ENCODE measurements at places on chromosomes 1 and 21. TPM values are rescaled to one million over a fixed set of nuclear protein-coding genes. Genes with fewer than 3 reads are reported as not detected.

- H3K4me3 ChIP-seq = no peak overlapping the region
- no peak for DNase-seq
- no peaks in the 10 kb centered on the region for H3K36me3 ChIP-seq
- H3K27me3 ChIP-seq = no peaks in the 10 kb centered on the region
These were observed 269.7 kb downstream of the LMO4 start for GRCh38 chr1:87598429-87598828.

- no peak overlapping the region for H3K4me3 ChIP-seq
- no peak for DNase-seq
- H3K27ac ChIP-seq = no peak overlapping the region
- no peaks in the 10 kb centered on the region for H3K36me3 ChIP-seq
- peaks cover 12% of the 10 kb centered on the region for H3K27me3 ChIP-seq
- no peaks in the 10 kb centered on the region for H3K4me1 ChIP-seq
These were observed 1.4 kb downstream of the LRRN2 start for GRCh38 chr1:204684206-204684570.

GRCh38 chr21:45768740-45769048, 125.2 kb downstream of the PCBP3 start:
- H3K4me3 ChIP-seq = no peak overlapping the region
- H3K27me3 ChIP-seq = no peaks in the 10 kb centered on the region
- H3K4me1 ChIP-seq = peaks cover 21% of the 10 kb centered on the region
- no peak for DNase-seq
- no peak overlapping the region for H3K27ac ChIP-seq
- no peaks in the 10 kb centered on the region for H3K36me3 ChIP-seq

DNA sequence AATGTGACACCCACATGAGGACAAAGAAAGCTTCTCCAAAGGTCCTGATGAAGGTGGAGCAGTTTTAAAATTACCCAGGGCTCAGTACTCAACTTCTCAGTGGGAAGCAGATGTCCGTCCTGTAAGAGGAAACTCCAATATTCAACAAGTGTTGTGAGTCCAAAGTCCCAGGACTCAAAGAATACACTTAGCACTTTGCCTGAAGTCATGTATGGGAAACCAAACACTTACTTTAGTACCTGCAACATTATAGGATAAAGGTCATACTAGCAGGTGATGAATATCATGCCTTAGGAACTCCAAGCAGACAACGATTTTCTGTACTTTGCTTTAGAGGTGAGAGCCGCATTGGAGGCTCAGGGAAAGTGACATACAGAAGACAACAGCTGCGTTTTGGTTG, 37.2 kb upstream of the ST6GALNAC3 start:
- no peaks in the 10 kb centered on the region for H3K4me1 ChIP-seq
- no peak for DNase-seq
- no peak overlapping the region for H3K27ac ChIP-seq
- H3K27me3 ChIP-seq = no peaks in the 10 kb centered on the region

DNA sequence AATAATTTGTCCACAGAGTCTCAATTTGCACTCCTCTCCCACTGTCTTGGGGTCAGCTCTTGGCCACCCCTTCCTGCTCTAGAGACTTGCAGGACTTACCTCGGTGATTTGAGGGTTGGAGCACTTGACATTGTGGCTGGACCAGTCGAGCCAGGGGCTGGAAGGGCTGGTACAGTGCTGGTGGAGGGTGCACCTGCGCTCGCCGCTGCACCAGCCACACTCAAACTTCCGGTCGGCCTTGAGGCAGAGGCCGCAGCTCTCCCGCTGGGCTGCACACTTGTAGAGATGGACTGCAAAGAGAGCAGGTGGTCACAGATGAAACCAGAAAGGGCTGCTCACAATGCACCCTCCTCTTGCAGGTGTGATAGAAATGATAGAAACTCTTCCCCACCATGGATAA, 165.0 kb downstream of the PLXNA2 start:
- H3K36me3 ChIP-seq = no peaks in the 10 kb centered on the region
- no peak for DNase-seq
- no peak overlapping the region for H3K4me3 ChIP-seq
- H3K4me1 ChIP-seq = no peaks in the 10 kb centered on the region

GRCh38 chr1:70196333-70196732, 9.0 kb downstream of the LRRC40 start:
- DNase-seq = no peak
- no peak overlapping the region for H3K4me3 ChIP-seq
- no peaks in the 10 kb centered on the region for H3K4me1 ChIP-seq
- H3K27me3 ChIP-seq = no peaks in the 10 kb centered on the region
- H3K36me3 ChIP-seq = no peaks in the 10 kb centered on the region

- H3K27ac ChIP-seq = no peak overlapping the region
- peaks cover 31% of the 10 kb centered on the region for H3K4me1 ChIP-seq
- H3K4me3 ChIP-seq = no peak overlapping the region
- no peaks in the 10 kb centered on the region for H3K27me3 ChIP-seq
These were observed 11.8 kb upstream of the KIAA0040 start for GRCh38 chr1:175204330-175204729.

GRCh38 chr1:148374101-148374500, 109.0 kb downstream of the PPIAL4G start:
- H3K36me3 ChIP-seq = no peaks in the 10 kb centered on the region
- H3K4me3 ChIP-seq = no peak overlapping the region

DNA sequence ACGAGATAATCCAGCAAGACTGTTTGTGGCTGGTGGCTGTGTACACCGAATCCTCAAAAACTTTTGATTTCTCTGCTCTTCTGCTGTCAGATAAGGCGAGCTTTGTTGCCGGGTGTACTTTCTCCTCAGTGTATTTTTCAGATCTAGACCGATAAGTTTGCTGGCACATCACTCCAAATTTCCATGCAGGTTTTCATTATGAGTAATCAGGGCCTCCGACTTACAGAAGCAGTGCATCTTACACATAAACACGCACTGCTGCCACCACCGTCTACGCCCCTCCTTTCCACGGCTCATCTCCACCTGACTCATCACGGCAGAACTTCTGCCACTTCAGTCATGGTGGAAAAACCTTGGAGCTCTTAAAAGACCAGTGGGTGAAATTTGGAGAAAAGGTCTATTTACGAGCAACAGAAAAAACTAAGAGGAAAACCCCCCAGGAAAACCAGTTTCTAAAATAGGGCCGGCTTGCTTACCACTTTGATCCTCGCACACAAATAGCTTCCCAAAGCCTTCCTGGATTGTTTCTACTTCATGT, 7.7 kb downstream of the ZBTB21 start:
- no peaks in the 10 kb centered on the region for H3K36me3 ChIP-seq
- no peak overlapping the region for H3K27ac ChIP-seq
- H3K4me1 ChIP-seq = peaks cover 30% of the 10 kb centered on the region
- H3K4me3 ChIP-seq = no peak overlapping the region
- H3K27me3 ChIP-seq = no peaks in the 10 kb centered on the region

GRCh38 chr1:212609701-212610574, 1.4 kb downstream of the ATF3 start:
- no peaks in the 10 kb centered on the region for H3K36me3 ChIP-seq
- peaks cover 26% of the 10 kb centered on the region for H3K27me3 ChIP-seq
- peaks cover 29% of the 10 kb centered on the region for H3K4me1 ChIP-seq
- DNase-seq = no peak
- no peak overlapping the region for H3K4me3 ChIP-seq
- no peak overlapping the region for H3K27ac ChIP-seq

DNA sequence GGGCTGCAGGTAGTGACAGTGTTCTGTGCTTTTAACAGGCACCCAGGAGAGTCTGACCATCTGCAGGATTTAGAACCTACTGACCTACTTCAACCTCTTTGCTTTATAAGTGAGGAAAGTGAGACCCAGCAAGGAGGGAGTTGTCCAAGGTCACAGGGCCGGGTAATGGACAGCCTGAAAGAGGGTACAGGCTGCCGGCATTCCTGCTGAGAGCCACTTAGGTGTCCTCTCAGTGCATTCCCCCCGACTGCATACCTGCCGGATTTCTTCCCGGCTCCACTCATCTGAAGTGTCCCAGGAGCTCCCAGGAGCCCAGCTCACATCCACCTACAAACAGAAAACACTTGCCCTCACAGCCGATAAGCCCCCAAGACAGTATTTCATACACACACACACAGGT, 13.9 kb downstream of the PHLDA3 start:
- DNase-seq = no peak
- H3K4me1 ChIP-seq = no peaks in the 10 kb centered on the region
- H3K36me3 ChIP-seq = no peaks in the 10 kb centered on the region
- no peak overlapping the region for H3K27ac ChIP-seq

- no peak overlapping the region for H3K27ac ChIP-seq
- no peaks in the 10 kb centered on the region for H3K4me1 ChIP-seq
These were observed 21.1 kb downstream of the TTC13 start for GRCh38 chr1:230957580-230957989.

- no peaks in the 10 kb centered on the region for H3K27me3 ChIP-seq
- DNase-seq = no peak
- H3K27ac ChIP-seq = no peak overlapping the region
- H3K36me3 ChIP-seq = no peaks in the 10 kb centered on the region
These were observed 148.6 kb upstream of the HOOK1 start for GRCh38 chr1:59666106-59666505.

DNA sequence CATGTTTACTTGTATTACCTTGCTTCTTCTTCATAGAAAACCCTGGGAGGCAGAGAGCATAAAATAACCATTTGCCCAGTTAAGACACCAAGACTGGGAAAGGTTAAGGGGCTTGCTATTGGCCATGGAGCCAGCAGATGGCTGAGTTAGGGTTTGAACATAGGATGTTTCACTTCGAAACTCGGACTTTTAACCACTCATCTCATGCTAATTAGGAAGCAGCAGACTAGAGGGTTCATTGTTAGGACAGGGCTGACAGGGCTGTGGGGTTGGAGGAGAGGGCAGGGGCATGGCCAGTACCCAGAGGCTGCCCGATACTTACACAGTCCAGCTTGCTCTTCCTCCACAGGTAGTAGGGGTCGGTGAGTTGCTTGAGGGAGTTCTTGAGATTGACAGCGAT, 17.0 kb downstream of the SLC26A9 start:
- H3K27me3 ChIP-seq = no peaks in the 10 kb centered on the region
- no peak for DNase-seq
- no peaks in the 10 kb centered on the region for H3K4me1 ChIP-seq
- H3K27ac ChIP-seq = no peak overlapping the region
- no peaks in the 10 kb centered on the region for H3K36me3 ChIP-seq

DNA sequence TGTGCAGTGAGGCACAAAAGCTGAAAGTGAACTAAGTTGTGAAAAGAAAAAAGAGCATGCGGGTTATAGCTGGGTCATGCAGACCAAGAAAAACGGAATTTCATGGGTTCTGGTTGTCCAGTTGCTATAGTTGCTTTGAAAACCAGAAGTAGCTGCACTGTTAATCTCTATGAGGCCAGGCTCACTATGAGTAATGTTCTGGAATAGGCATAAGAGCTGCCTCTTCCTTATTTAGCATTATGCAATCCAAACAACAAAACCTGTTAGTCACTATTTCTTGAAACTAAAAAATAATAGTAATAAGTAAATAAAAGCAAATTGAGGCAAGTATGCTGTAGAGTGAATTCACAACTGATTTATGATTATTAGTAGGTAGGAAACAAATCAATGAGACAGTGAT, 1383.7 kb downstream of the MRPL39 start:
- no peak overlapping the region for H3K4me3 ChIP-seq
- DNase-seq = no peak
- no peaks in the 10 kb centered on the region for H3K36me3 ChIP-seq
- no peaks in the 10 kb centered on the region for H3K4me1 ChIP-seq
- no peaks in the 10 kb centered on the region for H3K27me3 ChIP-seq

Gene TATDN3
- 17.2 TPM for total RNA-seq

Gene CLCA4
- total RNA-seq = not detected

Gene TAL1
- not detected for total RNA-seq

Gene GBP4
- 48.5 TPM for total RNA-seq

Gene TRIM67
- total RNA-seq = not detected

Gene RHD
- total RNA-seq = 0.15 TPM

Gene SSR2
- 276 TPM for total RNA-seq

All from CD4-positive, alpha-beta memory T cell (primary cell).